ENCODE measurements at places on chromosomes 3 and 15.

GRCh38 chr15:62896969-62897486, 145.5 kb upstream of the TPM1 start:
- no peak for DNase-seq

GRCh38 chr3:40103829-40104228, 205.7 kb upstream of the EIF1B start:
- DNase-seq: no peak

DNA sequence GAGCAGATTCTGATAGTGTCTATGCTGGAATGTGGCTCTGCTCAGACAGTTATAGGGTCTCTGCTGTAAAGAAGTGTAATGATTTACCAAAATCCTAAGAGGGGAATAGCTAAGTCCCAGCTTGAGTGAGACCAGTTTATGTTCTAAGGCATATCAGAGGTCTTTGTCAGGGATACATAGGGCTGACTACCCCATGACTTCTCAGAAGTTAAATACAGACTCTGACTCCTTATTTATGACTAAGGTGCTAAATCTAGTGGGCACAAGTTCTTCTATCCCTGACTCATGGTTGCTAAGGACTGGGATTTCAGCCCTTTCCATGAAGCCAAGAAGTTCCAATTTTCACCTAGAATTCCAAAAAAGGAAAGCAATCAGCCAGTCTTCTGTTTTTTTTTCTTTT, 192.6 kb upstream of the POU1F1 start:
- no peak for DNase-seq

DNA sequence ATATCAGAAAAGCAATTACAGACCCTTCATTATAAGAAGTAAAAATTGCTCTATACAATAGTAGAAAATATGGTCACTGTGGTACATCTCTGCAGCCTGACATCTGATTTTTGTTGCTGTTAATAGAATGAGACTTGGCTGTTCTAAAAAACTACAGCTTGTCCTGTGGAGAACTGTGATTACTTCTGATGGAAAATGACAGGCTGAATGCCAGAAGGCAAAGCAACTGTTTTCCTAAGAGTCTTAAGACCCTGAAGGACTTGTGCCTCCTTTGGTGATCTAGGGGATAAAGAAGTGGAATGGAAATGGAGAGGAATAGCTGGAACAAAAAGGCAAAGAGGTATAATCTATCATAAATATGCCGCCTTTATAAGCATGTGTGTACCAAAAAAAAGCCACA, 314.8 kb downstream of the BCHE start:
- no peak for DNase-seq

DNA sequence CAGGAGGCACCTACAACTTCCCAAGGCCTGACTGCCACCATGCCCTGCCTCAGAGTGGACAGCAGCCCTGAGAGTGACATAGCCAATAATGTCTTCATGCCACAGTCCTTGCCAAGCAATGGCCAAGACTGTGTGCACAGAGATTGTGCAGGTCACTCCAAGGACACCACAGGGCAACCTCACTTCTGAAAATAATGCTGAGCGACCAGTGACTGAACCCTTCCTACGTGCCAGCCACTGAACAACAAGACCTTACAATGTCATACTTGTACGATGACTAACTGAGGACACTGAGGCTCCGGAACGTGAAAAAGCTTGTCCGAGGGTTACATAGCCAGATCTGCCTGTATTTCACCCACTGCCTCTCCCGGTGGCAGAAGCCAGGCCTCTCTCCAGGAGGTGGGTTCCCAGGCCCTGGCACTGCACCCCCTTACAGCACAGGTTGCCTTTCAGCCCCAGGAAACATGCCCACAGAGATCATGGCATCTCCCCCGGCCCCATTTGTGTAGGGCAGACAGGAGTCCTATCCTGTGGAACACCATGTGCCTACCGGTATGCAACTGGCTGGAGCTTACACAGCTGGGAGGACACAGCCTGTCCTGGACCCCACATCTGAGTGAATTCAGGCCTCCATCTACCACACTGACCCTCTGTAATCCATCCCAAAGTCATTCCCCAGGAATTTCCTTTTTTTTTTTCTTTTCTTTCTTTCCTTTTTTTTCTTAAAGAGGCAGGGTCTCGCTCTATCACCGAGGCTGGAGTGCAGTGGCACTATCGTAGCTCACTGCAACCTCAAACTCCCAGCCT, 72.3 kb downstream of the SLC12A8 start:
- DNase-seq: no peak

- peak; percentile 12 for DNase-seq
Measured at GRCh38 chr3:42052484-42053351, 38.4 kb upstream of the TRAK1 start.

- DNase-seq: no peak
Measured at GRCh38 chr3:183517607-183518006, 37.9 kb downstream of the KLHL6 start.

GRCh38 chr3:79167651-79168416, 600.0 kb downstream of the ROBO1 start:
- no peak for DNase-seq

- no peak for DNase-seq
Measured at GRCh38 chr3:127706785-127707351, 34.1 kb downstream of the ABTB1 start.

DNA sequence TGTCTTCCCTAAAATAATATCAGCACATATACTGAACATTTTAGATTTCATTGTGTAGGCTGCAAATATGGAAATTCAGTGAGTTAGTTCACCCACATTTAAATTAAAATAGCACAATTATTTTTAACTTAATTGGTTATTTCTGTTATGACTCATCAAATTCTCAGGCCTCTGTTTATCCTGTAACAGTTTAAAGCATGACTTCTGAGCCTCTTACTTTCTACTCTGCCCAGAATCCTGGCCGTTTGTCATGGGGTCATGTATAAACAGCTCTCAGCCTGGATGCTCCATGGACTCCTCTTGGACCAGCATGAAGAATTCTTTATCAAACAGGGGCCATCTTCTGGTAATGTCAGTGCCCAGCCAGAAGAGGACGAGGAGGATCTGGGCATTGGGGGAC, 12.2 kb downstream of the TUBGCP4 start:
- DNase-seq: no peak
